ENCODE measurements at places on chromosomes 7 and 10. TPM values are rescaled to one million over a fixed set of nuclear protein-coding genes. Genes with fewer than 3 reads are reported as not detected.

Gene TEX36
- not detected for polyA plus RNA-seq

Gene TAS2R41
- polyA plus RNA-seq, result not detected

Gene CABCOCO1
- polyA plus RNA-seq, result not detected

Gene WNT8B
- polyA plus RNA-seq, result not detected

Gene GJD4
- not detected for polyA plus RNA-seq

Gene IGF2BP3
- 5.4 TPM for polyA plus RNA-seq

Gene TMEM176A
- not detected for polyA plus RNA-seq

Gene TBL2
- 21.3 TPM for polyA plus RNA-seq

Gene LBX1
- polyA plus RNA-seq, result not detected

Gene NEUROG3
- not detected for polyA plus RNA-seq

Gene CCL26
- polyA plus RNA-seq, result not detected

Gene UPP1
- 6.2 TPM for polyA plus RNA-seq

Gene SPDYE3
- polyA plus RNA-seq, result 9.9 TPM

Gene ITIH5
- polyA plus RNA-seq, result not detected

Gene ANXA8
- polyA plus RNA-seq, result not detected

Gene TAS2R38
- polyA plus RNA-seq, result not detected

Gene RET
- 0.05 TPM for polyA plus RNA-seq

Gene HTR5A
- polyA plus RNA-seq, result not detected

Gene PLAU
- not detected for polyA plus RNA-seq

Gene NEUROD6
- polyA plus RNA-seq, result not detected

Gene ATP6V0A4
- not detected for polyA plus RNA-seq

Gene SHTN1
- polyA plus RNA-seq, result 0.04 TPM

Gene CFAP43
- polyA plus RNA-seq, result not detected
